H7 (cell line): ENCODE measurements at places on chromosomes 7 and 10. TPM values are rescaled to one million over a fixed set of nuclear protein-coding genes. Genes with fewer than 3 reads are reported as not detected.

GRCh38 chr10:103333934-103334520, 16.9 kb downstream of the PCGF6 start:
- DNase-seq, result peak; percentile 42

GRCh38 chr7:32936689-32937088, 20.6 kb upstream of the FKBP9 start:
- DNase-seq, result no peak

The GRID1 gene
- total RNA-seq, result 0.22 and 0.31 TPM in 2 replicates

DNA sequence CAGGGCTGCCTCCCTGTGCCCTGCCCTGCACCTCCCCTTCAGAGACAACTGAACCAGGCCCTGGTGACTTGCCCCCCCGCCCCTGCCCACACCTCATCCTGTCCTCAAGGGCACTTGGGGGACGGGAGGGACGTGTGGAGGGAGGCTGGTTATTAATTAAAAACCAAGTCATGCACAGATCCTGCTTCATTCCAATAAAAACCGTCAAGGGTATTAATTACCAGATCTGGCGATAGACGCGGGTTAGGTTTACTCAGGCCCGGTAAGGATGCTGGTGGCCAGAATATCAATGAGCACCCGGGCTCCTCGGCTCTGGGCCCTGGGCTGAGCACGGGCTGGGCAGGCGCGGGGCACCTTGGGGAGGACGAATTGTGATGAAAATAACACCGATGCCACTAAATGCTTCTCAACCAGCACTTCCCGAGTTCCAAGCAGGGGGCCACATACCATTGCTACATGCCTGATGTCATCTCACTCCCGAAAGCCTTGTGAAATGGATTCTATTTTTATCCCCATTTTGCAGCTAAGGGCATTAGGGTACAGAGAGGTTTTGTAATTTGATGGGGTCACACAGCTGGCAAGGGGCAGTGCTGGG, 24.5 kb upstream of the GTF2IRD1 start:
- peak; percentile 85 for DNase-seq

The TAC1 gene
- total RNA-seq, result 0.96 and 0.97 TPM in 2 replicates

DNA sequence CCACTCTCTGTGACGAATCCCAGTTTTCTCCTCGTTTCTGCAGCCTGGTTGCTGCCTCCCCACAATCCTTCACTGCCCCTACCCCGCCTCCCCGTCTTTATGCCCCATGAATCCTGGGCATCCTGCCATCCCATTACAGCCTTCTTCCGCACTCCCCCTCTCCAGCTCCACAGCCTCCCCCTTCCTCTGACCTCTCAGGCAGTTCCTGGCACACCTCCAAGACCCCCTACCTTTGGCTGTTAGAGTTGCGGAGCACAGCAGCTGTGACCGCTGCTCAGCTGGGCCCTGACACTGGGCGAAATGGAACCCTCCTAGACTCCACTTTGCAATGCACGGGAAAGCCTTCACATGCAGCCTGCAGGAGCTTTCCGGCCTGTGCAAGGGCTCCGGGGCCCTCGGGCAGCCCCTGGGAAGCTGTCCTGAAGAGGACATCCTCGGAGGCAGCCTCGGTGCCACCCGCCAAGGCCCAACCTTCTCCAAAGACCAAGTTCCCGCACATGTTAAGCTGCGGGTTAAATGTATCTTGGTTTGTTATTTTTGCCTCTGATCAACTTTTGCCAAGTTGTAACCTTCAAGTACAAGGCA, 400.7 kb upstream of the MKI67 start:
- DNase-seq, result peak; percentile 51

The TAS2R41 gene
- 0.10 TPM in 1 of 2 replicates, not detected in the other for total RNA-seq

GRCh38 chr7:77457779-77458178, 41.6 kb upstream of the GSAP start:
- DNase-seq, result no peak

The CTNNA3 gene
- 2.3 and 10.6 TPM in 2 replicates for total RNA-seq

The EZH2 gene
- 18.4 and 19.2 TPM in 2 replicates for total RNA-seq

- no peak for DNase-seq
Observed at GRCh38 chr7:45184326-45185027, 26.9 kb downstream of the RAMP3 start.

The STEAP4 gene
- under 0.01 TPM in 1 of 2 replicates, not detected in the other for total RNA-seq

DNA sequence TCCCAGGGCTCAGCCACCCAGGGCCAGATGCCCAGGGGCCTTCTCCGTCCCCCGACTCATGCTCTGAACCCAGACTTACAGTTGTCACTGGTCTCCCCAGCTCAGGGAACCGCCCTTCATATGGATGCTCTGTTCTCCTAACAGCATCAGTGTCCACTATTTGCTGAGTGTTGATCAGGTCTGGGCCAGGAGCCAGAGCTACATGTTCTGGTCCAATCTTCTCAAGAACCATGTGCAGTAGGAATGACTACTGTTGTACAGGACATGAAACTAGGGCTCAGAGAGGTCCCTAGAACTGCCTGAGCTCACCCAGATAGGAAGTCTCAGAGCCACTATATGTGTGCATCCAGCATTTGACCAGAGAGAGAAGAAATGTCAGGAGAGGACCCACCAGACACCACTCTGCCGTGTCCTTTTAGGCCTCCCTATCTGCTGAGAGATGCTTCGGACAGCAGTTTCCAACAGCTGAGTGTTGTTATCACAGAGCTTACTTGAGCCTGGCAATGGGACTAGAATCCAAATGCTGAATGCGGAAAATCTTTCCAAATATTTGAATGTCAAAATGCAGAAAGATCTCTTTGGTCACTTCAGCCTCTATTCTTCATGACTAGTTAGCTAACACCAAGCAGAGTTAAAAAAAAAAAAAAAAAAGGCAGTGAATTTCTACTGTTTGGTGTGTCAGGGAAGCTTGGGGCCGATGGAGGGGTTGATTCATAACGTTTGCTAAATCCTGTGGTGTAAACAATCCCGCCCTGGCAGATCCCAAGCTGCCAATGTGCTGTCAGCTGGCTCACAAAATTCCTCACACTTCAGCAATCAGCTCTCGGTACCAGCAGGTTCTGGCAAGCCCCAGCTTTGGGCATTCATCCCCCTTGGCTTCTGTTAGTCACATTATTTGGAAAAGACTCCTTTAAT, 246.1 kb downstream of the TNS3 start:
- DNase-seq, result no peak

- DNase-seq, result no peak
Observed at GRCh38 chr10:48336978-48337599, 30.6 kb downstream of the MAPK8 start.

The CDNF gene
- total RNA-seq, result 0.28 and 2.8 TPM in 2 replicates

The TMEM130 gene
- 0.24 and 0.37 TPM in 2 replicates for total RNA-seq
